Activated naive CD4-positive, alpha-beta T cell treated with Interleukin-2 at 50 U/mL for 16 hours (primary cell): ENCODE measurements at places on chromosomes 13 and 19.

- no peak for DNase-seq
Measured at GRCh38 chr13:27556109-27556508, 64.2 kb downstream of the LNX2 start.

GRCh38 chr19:38032951-38033350 lies 125.9 kb downstream of the SIPA1L3 start:
- no peak for DNase-seq

DNA sequence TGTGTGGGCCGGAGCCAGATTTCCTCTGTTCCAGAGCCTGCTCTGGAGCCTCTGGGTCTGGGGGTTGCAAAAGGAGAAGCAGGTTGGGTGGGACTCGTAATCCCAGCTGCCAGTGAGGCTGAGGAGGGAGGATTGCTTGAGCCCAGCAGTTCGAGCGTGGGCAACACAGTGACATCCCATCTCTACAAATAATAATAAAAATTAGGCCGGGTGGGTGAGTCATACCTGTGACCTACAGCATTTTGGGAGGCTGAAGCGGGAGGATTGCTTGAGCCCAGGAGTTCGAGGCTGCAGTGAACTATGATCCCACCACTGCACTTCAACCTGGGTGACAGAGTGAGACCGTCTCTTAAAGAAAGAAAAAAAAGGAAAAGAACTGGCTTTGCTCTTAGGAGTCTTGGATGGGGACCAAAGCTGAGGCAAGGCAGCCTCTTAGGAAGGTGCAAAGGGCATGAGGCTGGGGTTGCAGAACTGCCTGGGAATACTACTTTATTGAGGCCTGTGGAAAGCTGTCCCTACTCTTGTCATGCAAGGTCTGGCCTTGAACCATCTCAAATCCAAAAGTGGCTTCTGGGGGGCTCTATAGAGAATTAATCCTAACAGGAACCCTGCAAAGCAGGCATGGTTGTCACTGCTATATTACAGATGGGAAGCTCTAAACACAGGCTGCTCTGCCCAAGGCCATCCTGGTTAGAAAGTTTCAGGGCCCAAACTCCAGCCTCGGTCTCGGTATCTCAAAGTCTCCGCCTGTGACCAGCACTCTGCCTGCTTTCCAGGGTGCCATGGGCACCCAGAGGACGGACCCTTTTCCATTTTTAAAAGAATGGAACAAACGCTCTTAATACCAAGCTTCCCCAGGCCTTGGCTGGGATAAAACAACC lies 880 bp upstream of the C19orf12 start:
- DNase-seq: no peak

DNA sequence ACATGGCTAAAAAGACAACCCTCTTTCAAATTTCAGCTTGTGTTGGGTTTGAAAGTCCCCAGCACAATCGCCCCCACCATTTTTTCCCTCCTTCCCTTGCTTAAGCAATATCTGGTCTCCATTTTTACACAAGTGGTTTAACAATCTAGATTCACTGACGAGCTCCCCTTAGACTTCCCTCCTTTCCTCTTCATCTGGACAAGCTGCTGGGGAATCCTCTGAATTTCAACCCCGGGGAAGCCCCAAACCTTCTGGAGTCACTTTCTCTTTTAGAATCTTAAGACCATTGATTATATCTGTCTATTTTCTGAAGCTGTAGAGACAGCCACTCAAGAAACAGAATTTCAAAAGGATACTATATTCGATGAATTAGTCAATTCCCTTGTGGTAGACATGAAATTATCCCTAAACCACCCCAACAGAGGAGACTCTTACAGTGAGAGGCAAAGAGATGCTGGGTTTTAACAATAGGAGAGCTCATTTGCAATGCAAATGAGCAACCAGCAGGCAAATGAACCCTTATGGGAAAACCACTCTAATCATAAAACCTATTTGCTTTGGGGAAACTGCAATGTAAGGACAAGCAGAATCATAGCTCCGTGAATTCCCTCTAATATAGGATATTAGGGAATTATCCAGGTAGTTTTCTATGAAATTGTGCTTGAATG lies 78.9 kb downstream of the TEX26 start:
- DNase-seq: no peak

DNA sequence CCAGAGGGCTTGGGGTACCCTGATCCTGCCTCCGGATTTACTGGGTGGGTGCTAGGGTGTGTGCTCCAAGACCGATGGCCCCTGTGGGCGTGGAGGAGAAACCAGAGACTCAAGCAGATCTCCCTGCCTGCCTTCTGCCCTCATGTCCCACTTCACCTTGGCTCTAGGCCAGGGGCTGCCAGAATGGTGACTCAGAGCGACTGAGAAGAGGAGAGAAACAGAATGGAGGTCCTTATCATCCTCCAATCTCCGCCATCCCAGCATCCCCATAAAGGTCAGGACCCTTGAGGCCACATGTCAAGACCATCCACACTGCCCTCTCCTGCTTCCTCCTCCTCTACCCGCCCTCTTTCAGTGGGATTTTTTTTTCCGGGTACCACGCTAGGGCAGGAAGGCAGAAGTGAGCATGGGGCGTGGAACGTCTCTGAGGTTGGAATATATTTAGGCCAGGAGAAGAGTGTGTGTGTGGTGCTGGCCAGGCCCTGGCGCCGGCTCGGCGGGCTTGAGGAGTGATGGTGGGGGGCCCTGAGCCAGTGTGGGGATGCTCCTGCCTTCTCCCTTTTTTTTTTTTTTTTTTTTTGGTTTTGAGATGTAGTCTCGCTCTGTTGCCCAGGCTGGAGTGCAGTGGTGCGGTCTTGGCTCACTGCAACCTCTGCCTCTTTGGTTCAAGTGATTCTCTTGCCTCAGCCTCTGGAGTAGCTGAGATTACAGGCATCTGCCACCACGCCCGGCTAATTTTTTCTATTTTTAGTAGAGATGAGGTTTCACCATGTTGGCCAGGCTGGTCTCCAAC lies 22.3 kb downstream of the IER2 start:
- peak; percentile 83 for DNase-seq

DNA sequence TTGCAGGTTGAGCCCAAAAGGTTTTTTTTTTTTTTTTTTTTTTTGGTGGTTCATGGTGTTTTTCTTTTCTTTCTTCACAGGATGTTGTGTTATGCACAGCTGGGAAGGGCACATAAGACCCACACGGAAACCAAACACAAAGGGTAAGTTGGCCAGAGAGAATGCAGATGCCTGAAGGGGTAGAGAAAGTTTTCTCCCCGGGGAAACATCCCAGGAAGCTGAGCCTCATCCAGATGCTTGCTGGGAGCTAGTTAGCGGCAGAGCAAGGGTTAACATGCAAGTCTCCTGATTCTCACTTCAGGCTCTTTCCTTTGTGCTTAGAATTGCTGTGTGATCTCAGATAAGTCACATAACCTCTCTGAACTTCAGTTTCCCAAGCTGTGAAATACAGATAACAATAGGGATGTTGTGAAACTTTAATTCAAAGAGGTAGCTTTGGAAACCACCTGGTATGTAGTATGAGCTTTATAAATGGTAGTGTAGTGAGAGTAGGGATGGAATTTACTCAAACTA lies 3.1 kb downstream of the ADGRE1 start:
- peak; percentile 3 for DNase-seq

DNA sequence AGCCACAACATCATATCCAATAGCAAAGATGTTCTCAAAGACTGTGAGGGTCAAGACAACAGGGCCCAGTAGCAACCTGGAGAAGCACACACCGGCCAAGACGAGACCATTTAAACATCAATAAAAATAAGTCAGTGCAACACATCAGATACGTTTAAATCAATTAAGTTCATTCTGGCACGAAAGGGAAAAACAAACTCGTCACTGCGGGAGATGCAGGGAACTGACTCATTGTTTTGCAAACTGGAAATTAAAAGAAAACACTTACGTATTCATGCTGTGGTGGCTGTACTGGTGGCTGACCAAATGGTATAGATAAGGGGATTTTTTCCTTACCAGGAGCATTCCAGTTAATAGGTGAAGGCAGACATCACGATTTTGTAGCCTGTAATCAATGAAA lies 26.3 kb upstream of the SLC15A1 start:
- DNase-seq: no peak

- no peak for DNase-seq
Measured at GRCh38 chr13:81394640-81395039, 1053.7 kb upstream of the SPRY2 start.

DNA sequence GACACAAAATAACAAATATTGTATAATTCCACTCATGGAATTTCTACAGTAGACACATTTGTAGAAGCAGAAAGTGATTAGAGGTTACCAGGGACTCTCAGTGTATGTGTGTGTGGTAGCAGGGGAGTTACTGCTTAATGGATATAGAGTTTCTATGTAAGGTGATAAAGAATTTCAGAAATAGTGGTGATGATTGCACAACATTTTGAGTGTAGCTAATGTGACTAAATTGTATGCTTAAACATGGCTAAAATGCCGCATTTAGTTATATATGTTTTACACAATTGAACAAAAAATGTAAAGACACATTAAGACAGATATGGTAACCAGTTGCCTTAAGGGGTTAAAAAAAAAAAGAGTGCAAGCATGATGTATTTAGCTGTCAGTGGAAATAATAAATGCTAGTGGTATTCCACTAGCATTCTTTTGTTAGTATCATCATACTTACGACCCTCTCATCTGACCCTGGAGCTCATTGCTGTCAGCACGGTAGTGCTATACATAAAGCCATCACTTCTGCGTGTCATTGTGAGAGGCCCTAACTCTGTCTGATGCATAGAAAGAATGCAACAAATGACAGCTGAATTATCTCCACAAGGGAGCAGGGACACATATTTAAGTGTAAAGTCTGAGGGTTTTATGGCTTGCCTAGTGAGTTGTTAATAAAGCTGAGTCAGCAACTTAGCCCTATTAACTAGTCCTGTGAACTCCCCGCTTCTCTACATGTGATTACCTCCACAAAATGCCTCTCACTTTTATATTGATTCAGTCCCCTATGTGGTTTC lies 134.1 kb upstream of the RXFP2 start:
- no peak for DNase-seq

DNA sequence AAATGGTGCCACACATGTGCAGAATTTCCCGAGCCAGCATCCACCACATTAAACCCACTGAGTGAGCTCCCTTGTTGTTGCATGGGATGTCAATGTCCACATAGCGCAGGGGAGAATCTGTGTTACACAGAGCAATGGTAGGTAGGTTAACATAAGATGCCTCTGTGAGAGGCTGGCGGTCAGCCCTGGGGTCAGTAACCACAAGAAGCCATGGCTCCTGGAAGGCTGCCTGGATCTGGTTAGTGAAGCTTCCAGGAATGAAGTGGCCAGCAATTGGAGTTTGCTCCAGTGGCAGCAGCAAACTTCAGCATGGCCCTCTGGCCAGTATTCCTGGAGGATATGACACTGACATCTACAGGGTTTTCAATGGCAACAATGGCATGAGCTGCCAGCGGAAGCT lies 37.0 kb upstream of the PCDH9 start:
- DNase-seq: no peak

DNA sequence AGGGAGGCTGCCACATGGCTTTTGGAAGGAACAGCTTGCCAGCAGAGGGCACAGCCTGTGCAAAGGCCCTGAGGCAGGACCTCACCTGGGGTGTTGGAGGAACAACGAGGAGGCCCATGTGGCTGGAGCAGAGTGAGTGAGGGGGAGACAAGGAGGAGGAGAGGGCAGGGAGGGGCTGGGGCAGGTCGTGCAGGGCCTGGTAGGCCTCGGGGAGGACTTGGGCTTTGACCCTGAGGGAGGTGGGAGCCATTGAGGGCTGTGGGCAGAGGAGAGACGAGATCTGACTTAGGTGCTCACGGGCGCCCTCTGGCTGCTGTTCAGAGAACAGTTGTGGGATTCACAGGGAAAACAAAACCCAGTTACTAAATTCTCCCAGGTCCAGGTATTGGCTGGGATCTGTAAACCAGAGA lies 25.2 kb downstream of the ZNRF4 start:
- DNase-seq: peak; percentile 22

DNA sequence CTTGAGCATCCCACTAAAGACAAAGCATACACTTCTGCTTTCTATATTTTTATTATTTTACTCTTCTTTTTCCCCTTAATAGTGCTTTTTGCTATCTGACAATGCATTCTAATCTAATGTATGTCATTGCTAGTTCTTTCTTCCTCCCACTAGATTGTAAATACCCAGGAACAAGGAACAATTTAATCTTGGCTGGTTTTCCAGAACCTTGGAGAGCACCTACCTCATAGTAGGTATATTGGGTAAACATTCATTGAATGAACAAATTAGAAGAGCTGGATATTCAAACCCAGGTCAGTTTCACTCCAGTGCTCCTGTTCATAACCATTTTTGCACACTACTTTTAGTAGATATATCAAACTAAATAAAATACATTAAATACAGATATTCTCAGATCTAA lies 1617.6 kb upstream of the SLC10A2 start:
- DNase-seq: no peak

DNA sequence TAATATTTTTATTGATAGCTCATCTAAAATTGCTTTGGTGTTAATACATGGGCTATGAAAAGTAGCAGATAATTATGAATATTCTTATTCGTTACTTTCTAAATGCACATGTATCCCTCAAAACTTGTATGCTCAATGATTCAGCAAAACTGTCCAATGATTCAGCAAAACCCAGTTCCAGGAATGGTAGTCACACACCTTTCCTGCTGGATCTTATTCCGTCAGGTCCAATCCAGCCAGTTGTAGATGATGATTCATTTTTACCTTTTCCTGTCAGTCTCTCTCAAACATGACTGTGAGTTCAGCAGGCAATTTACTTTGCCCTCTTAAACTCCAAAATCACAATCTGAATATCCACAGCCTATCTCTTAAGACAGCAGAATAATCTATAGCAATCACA lies 1082.6 kb downstream of the EFNB2 start:
- no peak for DNase-seq

- DNase-seq: no peak
Measured at GRCh38 chr13:113817860-113818691, 45.8 kb downstream of the GAS6 start.

- no peak for DNase-seq
Measured at GRCh38 chr19:2353159-2353886, 6.7 kb upstream of the TMPRSS9 start.

GRCh38 chr13:48994706-48995105 lies 19.0 kb downstream of the FNDC3A start:
- no peak for DNase-seq

DNA sequence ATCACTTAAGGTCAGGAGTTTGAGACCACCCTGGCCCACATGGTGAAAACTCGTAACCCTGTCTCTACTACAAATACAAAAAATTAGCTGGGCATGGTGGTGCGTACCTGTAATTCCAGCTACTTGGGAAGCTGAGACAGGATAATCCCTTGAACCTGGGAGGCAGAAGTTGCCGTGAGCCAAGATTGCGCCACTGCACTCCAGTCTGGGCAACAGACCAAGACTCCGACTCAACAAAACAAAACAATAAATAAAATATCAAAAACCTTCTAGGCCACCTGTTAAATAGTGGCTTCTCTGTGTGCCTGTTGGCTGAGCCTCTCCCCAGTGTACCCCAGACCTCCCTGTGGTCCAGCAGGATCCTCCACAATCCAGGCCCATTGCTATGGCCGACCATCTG lies 3.3 kb upstream of the PSMD8 start:
- no peak for DNase-seq
